ENCODE measurements at places on chromosomes 7 and 10.

- no peak for DNase-seq
Measured at GRCh38 chr7:132125872-132126595, 450.2 kb downstream of the PLXNA4 start.

DNA sequence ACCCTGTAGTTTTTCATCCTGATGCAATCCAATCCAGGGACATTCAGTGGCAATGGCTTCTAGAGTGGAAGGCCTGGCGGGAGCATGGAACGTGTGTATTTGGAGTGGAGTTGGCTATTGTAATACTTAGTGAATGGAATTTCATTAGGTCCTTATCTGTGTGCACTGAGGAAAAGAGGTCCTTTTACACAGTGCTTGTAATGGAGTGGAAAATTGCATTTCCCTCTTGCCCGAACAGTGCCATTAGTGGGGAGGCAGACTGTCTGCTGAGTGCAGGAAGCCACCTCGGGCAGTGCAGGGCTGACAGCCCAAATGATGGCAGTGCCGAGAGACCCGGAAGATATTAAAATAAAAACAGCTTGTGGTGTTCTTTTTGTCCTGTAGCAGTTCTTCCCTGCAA, 786.6 kb downstream of the LRMDA start:
- no peak for DNase-seq

DNA sequence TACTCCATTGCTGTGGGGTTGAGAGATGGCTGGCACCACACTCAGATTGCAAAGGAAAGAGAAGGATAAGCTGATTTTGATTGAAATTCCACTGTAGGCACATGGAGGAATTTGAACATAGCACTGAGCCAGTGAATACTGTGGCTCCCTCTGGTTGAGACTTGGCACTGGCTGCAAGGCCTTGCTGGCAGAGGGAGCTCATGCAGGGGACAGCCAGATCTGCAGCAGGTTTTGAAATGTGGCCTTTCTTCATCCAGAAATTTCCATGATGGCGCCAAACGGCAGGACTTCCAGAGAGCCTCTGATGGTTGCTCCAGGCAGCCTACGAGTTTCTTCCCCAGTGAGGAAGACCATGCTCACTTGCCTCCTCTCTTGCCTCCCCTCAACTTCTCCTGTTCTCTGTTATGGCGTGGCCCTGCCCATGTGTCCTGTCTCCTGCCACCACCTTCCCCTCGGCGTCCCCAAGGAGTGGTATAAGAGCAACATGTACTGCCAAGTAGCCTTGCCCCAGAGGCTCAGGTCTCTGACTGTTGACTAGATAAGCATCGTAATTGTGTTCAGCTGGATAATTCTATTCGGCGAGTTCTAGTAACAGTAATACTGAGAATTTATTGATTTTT, 265.6 kb downstream of the CCDC3 start:
- DNase-seq = no peak

DNA sequence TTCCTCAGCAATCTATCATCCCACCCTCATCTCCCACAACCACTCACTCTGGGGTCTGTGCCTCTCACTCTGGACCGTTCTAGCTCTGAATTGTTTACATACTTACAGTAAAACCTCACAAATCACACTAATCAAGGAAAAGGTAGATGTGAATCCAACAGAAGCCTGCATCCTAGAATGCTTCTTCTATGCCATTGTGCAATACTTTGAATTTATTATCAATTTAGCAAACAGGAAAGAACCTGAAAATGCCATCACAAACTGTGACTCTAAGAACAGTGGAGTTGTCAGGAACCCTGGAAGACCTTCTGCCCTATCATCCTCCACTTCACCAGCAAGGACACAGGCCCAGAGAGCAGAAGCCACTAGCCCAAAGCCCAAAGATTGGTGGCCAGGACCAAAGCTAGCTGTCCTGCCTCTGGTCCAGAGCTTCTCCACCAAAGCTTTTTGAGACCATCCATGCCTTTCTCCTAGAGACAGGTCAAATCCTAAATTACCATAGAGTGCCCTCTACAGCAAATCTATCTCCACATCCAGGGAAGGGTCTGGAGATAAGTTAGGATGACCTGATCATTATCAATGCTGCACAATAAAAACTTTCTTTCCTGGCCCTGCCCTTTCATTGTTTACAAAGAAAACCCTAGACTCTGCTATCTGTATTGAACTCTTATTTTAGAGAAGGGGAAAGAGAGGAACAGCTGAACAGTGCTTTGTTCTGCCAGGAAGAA, 2.4 kb downstream of the SORBS1 start:
- no peak for DNase-seq

- no peak for DNase-seq
Measured at GRCh38 chr10:71999360-72000072, 35.3 kb downstream of the CHST3 start.

DNA sequence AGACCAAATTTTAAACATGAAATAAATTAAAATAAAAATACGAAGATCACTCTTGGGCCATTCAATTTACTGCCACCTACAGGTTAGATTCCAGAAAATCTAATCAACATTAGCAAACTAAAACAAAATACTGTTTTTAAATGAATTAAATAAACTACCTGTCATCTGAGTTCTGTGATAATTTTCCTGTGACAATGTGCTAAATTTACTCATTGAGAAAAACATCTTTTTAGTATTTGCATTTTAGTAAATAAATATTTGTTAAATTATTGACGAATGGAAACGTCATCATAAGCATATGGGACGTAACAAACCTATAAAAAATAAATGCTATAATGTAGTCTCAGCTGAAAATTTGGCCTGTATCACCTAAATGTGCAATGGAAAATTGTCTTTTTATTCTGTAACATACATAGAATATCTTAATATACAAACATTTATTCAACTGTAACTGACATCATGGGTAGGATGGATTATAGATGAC, 72.1 kb downstream of the ITGB8 start:
- no peak for DNase-seq

DNA sequence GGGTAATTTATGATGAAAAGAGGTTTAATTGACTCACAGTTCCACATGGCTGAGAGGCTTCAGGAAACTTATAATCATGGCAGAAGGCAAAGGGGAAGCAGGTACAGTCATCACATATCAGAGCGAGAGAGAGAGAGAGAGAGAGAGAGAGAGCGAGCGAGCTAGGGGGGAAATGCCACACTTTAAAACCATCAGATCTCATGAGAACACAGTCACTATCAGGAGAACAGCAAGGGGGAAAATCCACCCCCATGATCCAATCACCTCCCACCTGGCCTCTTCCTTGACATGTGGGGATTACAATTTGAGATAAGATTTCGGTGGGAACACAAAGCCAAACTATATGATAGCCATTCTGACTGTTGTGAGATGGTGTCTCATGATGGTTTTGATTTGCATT, 576.3 kb downstream of the GFRA1 start:
- DNase-seq = no peak

DNA sequence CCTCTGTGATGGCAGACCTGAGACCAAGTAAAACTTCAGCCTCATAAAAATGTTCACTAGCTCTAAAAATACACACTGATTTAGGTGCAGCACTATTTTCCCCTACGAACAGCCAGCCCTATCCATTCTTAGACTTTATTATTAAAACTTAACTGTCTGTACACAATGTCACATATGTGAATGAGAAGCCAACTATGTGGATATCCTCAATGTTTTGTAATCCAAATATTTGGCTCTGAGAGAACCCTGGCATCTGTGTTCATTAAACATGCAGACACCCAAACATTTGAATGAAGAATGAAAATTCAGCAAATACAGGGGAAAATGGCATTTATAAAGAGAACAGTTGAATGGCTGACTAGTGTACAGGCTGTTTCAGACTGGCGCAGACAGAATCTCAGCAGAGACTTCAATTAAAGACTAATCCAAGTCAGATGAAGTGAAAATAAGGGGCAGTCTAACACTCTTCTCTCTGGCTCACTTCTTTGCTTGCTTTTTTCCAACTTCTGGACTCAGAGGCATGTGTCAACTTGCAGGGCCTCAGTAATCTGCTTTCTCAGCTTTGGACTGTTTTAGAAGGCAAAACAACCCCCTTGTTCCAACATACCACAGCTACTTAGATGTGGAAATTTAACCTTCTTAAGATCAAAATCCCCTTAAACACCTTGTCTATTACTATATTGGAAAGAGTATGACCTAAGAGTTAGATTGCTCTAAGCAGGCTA, 47.4 kb upstream of the FAM180A start:
- no peak for DNase-seq

GRCh38 chr10:110609605-110610004, 34.5 kb upstream of the RBM20 start:
- DNase-seq = no peak

GRCh38 chr7:44961844-44962482, 16.9 kb downstream of the MYO1G start:
- no peak for DNase-seq

DNA sequence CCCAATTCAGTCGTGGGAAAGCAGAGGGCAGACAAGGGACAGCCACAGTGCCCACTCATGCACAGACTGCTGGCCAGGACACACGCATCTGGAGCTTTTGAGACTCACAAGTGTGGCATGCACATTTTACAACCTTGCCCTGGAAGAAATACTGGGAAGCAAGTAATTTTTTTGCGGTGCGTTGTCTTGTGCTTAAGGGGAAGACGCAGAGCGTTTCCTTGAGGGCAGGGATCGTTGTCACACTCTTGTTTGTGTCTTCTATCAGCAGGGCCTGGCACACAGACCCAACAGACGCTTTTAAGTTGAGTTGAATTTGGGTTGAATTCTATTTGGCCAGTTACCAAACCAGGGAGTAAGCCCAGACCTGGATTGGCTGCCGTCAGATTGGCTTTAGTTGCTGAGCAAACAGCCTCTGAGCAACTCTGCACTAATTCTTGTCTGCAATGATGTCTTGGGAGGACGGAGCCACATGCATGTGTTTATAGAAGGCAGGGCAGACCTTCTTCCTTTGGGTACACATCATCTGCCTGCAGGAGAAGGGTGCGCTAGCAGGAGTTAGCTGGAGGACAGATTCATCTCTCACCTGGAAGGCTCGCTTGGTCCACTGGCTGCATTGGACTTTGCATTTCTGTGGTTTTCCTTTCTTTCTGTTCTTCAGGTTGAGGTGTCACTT, 38.4 kb downstream of the IL2RA start:
- DNase-seq = no peak

DNA sequence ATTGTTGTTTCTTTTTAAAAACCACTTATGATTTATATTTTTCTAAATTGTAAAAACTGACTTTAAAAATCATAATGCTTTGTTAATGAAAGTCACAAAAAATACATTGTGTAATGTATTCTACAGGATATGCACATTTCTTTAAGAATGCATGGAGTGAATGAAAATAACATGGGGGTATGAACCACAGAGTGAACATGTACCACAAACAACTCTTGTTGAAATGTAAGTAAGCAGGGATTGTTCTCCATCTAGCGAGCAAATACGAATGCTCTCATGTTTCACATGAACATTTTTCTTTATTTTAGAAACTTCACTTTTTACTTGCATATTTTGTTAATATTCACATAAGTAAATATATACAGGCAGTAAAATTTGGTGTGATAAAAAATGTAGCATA, 35.6 kb upstream of the LAMB4 start:
- DNase-seq = no peak

GRCh38 chr10:49837685-49838084, 75.6 kb upstream of the OGDHL start:
- no peak for DNase-seq

- no peak for DNase-seq
Measured at GRCh38 chr7:51778121-51778520, 461.5 kb upstream of the COBL start.

DNA sequence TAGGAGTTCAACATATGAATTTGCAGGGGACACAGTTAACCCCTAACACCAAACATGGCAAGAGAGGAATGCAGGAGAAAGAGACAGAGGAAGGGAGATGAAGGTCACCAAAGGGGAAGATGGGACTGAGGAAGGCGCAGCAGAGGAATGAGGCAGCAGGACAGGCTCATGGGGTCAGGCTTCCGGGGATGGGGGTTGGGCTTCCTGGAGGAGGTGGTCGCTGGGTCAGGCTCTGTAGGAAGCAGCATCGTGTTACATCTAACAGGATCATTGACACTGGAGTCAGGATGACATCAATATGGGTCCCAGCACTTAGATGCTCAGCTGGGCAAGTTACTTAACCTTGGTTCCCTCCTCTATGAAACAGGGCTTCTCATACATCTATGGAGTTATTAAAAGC, 113.2 kb downstream of the NPTX2 start:
- DNase-seq = no peak

GRCh38 chr10:77602913-77603533, 34.6 kb downstream of the KCNMA1 start:
- DNase-seq = no peak

- DNase-seq = no peak
Measured at GRCh38 chr10:75651417-75651816, 220.0 kb downstream of the LRMDA start.

DNA sequence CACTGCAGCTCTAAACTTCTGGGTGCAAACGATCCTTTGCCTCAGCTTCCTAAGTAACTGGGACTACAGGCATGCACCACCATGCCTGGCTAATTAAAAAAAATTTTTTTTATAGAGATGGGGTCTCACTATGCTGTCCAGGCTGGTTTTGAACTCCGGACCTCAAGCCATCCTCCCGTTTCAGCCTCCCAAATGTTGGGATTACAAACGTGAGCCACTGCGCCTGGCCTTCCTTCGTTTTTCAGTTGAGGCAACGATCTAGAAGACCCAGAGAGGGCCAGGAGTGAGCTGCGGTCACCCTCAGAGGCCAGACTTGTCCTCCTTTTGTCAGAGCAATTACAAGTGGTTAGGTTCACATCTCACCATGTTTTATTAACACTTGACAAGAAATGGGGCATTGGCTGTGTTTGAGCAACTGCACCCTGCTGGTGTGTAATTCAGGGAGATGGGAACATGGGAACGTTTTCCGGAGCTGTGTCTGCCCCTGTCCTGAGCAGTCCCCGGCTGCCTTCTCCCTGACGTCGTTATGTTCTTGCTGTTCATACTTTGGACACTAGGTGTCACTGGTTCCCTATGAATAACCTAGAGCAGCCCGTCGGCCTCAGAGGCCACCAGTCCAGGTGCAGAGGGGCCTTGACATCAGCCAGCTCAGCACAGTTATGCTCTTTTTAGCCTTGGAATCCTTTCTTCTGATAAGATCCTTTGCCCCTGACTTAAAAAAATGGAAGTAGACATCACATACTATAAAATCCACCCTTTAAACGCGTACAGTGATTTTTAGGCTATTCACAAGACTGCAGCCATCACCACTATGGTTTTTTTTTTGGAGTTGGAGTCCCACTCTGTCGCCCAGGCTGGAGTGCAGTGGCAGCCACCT, 375.0 kb downstream of the TYW1 start:
- peak; percentile 80 for DNase-seq
